ENCODE measurements at places on chromosomes 1 and 21. TPM values are rescaled to one million over a fixed set of nuclear protein-coding genes. Genes with fewer than 3 reads are reported as not detected.

Gene ASB17
- not detected for total RNA-seq

Gene SPRR1B
- not detected for total RNA-seq

Gene RIPK4
- total RNA-seq, result 54.8 TPM

Gene HNRNPR
- total RNA-seq, result 269 TPM

Gene PRDM16
- total RNA-seq, result not detected

Gene CD53
- not detected for total RNA-seq

Gene PODN
- total RNA-seq, result not detected

Gene ARL8A
- total RNA-seq, result 28.1 TPM

Gene IFI44L
- total RNA-seq, result 0.34 TPM

Gene BARHL2
- total RNA-seq, result not detected

Gene MROH9
- total RNA-seq, result not detected

Gene IFI6
- 40.2 TPM for total RNA-seq

Gene NOTCH2
- 66.4 TPM for total RNA-seq

Gene SPRR5
- not detected for total RNA-seq

Gene CAPN9
- total RNA-seq, result not detected

Gene ENSA
- 171 TPM for total RNA-seq

Gene ADORA1
- total RNA-seq, result 7.1 TPM

Gene NUF2
- 64.6 TPM for total RNA-seq

Gene WNT4
- not detected for total RNA-seq

Gene MAP10
- 0.56 TPM for total RNA-seq

Gene NGF
- total RNA-seq, result not detected

Gene CHD5
- 0.24 TPM for total RNA-seq

Gene UMODL1
- not detected for total RNA-seq

Data from A375 (cell line).